Psoas muscle (tissue), 8 donors: ENCODE measurements at places on chromosomes 16 and 17. TPM values are rescaled to one million over a fixed set of nuclear protein-coding genes. Genes with fewer than 3 reads are reported as not detected.

- no peak for DNase-seq
These were observed 31.5 kb upstream of the CDH5 start for GRCh38 chr16:66334853-66335574.

GRCh38 chr17:28738680-28739384 lies 5.0 kb upstream of the TRAF4 start:
- DNase-seq = peak; percentile 46

DNA sequence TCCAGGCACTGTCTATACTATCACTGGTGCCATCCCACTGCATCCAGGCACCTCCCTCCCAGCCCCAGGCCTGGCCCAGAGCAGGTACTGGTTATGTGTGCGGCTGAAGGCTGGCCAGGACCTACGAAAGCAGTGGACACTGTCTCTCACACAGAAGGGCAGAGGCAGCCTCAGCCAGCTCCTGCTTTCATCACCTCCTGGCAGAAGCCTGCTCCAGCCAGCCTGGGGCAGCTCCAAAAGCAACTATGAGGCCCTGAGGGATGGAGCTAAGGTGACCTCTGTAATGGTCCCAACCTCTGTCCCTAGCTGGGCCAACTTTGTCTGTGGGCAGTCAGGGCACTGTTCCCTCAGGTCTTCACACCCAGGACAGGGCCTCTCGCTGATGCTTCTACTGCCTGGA lies 18.8 kb downstream of the HSD11B2 start:
- DNase-seq = peak; percentile 63

GRCh38 chr17:78751447-78752161 lies 30.5 kb downstream of the CYTH1 start:
- no peak for DNase-seq

GRCh38 chr16:84600343-84601229 lies 17.3 kb downstream of the COTL1 start:
- DNase-seq = no peak

DNA sequence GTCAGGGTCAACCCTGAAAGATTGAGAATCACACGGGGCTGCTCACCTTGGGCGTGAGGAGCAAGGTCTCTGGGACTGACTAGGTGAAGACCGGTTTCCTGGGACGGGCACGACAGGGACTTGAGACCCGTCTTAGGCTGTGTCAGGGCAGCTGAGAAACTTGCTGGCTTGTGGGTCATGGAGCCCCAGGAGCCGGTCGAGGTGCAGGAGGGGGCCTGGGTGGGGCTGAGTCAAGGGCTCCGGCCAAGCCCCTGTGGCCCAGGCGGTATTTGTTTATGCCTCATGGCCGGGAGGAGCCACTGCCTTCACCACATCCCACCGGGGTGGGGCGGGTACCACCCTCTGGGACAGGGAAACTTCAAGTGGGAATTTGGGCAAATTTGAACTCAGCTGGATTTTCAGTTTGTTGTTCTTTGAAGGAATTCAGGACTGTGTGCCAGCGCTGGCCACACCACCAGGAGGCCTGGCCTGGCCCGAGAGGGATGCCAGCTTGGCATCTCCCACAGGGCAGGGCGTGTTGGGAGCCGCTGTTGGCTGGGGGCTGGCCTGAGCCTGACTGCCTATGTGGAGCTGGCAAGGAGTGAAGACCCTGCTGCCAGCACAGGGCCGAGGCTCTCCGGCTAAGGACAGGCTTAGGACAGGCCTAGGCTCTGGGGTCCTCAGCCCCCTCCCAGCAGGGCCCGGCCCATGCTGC lies 116.1 kb downstream of the METRNL start:
- DNase-seq = peak; percentile 65

DNA sequence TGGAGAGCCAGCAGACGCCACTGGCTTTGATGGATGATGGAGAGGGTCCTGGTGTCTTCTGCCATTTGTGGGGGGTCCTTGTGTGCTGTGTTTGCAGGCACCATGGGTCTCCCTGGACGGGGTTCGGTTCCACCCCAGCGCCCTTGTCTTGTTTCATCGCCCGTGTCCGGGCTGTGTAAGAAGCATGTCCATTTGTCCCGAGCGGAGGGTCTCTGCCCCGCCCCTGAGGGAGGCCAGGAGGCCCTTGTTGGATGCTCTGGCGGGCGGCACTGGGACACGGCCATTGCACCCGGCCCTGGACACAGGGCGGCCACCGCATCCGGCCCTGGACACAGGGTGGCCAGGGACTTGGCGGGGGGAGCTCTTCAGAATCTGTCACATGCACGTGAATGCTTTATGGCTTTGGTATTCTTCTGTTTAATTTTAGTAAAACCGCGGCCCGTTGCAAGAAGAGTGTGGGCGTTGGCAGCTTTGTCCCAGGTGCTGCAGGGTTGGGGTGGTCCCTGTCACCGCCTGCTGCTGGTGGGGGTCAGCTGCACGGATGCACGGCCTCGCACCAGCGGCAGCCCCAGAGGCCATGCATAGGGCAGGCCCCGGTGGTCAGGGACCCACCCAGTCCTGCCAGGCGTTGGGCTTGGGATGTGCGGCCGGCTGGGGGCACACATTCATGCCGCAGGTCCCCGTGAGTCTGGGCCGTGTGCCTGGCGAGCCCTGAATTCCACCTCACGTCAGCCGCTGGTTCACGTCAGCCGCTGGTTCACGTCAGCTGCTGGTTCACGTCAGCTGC lies 21.0 kb upstream of the ZNF750 start:
- no peak for DNase-seq

GRCh38 chr17:6279659-6280058 lies 155.3 kb downstream of the AIPL1 start:
- no peak for DNase-seq

DNA sequence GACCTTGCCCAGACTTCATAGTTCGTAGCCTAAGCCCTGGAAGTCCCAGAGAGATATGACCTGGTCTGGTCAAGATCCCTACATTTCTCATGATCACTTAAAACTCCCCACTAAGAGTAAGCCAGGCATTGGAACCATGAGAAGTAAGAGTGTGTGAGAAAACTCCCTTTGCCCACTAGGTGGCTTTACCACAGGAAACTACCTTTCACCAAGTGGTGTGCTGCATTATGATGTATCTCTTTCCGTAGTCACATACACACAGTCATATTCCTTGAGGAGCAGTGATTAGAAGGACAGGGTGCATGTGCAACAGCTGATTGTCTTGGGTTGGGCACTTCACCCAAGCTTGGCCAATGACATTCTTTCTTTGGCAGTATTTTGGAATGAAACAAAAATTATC lies 639.3 kb downstream of the KCNJ2 start:
- no peak for DNase-seq

- DNase-seq = peak; percentile 73
These were observed 29.9 kb upstream of the CHMP6 start for GRCh38 chr17:80961541-80962330.

GRCh38 chr17:20203761-20204263 lies 194.7 kb downstream of the SPECC1 start:
- no peak for DNase-seq

Gene PTX4
- total RNA-seq = not detected

Gene SPNS3
- not detected for total RNA-seq

Gene OR3A3
- not detected for total RNA-seq

Gene KCNH6
- not detected for total RNA-seq
